Kidney epithelial cell (primary cell): ENCODE measurements at places on chromosomes 1 and 21. TPM values are rescaled to one million over a fixed set of nuclear protein-coding genes. Genes with fewer than 3 reads are reported as not detected.

Gene KCNC4
- 1.8 and 2.3 TPM in 2 replicates for total RNA-seq

Gene CD53
- total RNA-seq = not detected in 2 replicates

Gene SZRD1
- 96.0 and 108 TPM in 2 replicates for total RNA-seq

Gene PTPN7
- total RNA-seq = 2.3 and 2.6 TPM in 2 replicates

Gene USP33
- total RNA-seq = 47.0 and 47.6 TPM in 2 replicates

Gene FALEC
- not detected in 2 replicates for total RNA-seq

Gene FMN2
- total RNA-seq = 0.33 and 1.6 TPM in 2 replicates

Gene TAS1R1
- total RNA-seq = not detected in 2 replicates

Gene DNALI1
- 8.7 and 12.9 TPM in 2 replicates for total RNA-seq

Gene SLC45A1
- total RNA-seq = 0.79 and 1.5 TPM in 2 replicates

Gene PROX1
- 0.88 and 0.96 TPM in 2 replicates for total RNA-seq

Gene KRTAP26-1
- not detected in 2 replicates for total RNA-seq

Gene NR0B2
- total RNA-seq = not detected in 2 replicates

Gene LAMC2
- total RNA-seq = 1,180 and 1,184 TPM in 2 replicates

Gene SZT2
- total RNA-seq = 17.0 and 20.3 TPM in 2 replicates
